Articular chondrocyte of knee joint (primary cell): ENCODE measurements at places on chromosomes 16 and 17. TPM values are rescaled to one million over a fixed set of nuclear protein-coding genes. Genes with fewer than 3 reads are reported as not detected.

Gene ACSM5
- 0.13 and 0.97 TPM in 2 replicates for total RNA-seq

Gene SULT1A2
- total RNA-seq = 0.13 and 0.65 TPM in 2 replicates

Gene PARN
- total RNA-seq = 42.9 and 45.3 TPM in 2 replicates

Gene CHD9
- total RNA-seq = 123 and 144 TPM in 2 replicates

Gene CCL1
- total RNA-seq = not detected in 2 replicates

Gene KRT27
- not detected in 2 replicates for total RNA-seq

Gene CLDN7
- 2.4 and 2.7 TPM in 2 replicates for total RNA-seq

Gene TSNAXIP1
- total RNA-seq = 1.2 and 2.1 TPM in 2 replicates

Gene KREMEN2
- total RNA-seq = not detected in 2 replicates

Gene RAP1GAP2
- total RNA-seq = 5.6 and 12.9 TPM in 2 replicates

Gene SPATA32
- 0.13 TPM in 1 of 2 replicates, not detected in the other for total RNA-seq

Gene PRSS36
- 0.22 and 0.91 TPM in 2 replicates for total RNA-seq

Gene CNGB1
- total RNA-seq = not detected in 2 replicates

Gene ARHGAP27
- 2.4 and 3.9 TPM in 2 replicates for total RNA-seq

Gene CIAPIN1
- 36.1 and 42.5 TPM in 2 replicates for total RNA-seq

Gene TCAP
- 0.26 and 0.32 TPM in 2 replicates for total RNA-seq

Gene ARHGDIG
- total RNA-seq = 0.22 TPM in 1 of 2 replicates, not detected in the other

Gene PRAC1
- total RNA-seq = not detected in 2 replicates

Gene TBC1D3H
- 0.11 TPM in 1 of 2 replicates, not detected in the other for total RNA-seq
